ENCODE measurements at places on chromosomes 3 and 15.

DNA sequence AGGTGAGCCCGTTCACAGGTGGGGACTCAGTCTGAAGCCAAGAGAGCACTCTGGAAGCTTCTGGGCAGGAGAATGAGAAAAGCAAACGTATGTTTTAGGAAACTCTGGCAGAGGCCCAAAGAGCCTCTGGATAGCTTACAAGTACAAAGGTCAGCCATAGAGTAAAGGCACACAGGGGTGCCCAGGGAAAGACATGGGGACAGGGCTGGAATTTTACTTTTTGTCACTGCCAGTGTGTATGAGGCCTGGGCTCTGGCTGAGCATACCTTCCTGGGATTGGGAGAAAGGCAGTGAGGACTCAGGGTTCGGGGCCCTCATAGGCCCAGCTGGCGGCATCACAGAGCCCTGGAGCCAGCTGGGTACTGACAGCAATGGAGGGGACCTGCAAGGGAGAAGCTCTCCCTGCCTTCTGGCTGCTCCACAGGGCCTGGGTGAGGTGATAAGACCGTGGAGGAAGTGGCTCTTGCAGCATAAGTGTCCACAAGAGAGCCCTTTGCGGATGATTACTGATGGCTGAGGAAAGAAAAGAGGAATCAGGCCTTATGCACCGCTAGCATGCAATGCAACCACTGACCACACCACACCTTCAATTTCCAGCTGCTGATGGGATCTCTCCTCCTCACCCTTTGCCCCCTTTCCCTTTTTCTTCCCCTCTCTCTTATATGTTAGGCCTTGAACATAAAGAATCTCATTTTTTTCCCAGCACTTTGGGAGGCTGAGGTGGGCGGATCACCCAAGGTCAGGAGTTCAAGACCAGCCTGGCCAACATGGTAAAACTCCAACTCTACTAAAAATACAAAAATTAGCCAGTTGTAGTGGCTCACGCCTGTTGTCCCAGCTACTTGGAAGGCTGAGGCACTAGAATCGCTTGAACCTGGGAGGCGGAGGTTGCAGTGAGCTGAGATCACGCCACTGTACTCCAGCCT is 25.1 kb upstream of the BCL2L10 start:
- no peak for DNase-seq

DNA sequence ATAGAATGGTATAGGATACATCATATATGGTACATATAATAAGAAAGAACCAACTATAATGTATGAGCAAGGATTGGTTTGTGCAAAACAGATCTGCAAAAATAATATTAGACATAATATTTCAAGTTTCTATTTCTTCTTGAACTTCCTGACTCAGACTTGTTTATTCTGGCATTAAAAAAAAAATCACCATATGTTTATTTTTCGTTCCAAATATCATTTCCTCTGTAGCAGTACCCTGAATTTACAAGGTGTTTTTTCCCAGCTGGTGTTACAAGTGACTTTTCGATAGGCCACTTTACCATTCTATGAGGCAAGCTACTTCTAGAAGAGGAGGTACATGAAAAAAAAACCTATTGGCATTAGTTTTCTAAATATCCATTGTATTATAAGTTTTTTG is 785.0 kb downstream of the PDCD6IP start:
- no peak for DNase-seq

DNA sequence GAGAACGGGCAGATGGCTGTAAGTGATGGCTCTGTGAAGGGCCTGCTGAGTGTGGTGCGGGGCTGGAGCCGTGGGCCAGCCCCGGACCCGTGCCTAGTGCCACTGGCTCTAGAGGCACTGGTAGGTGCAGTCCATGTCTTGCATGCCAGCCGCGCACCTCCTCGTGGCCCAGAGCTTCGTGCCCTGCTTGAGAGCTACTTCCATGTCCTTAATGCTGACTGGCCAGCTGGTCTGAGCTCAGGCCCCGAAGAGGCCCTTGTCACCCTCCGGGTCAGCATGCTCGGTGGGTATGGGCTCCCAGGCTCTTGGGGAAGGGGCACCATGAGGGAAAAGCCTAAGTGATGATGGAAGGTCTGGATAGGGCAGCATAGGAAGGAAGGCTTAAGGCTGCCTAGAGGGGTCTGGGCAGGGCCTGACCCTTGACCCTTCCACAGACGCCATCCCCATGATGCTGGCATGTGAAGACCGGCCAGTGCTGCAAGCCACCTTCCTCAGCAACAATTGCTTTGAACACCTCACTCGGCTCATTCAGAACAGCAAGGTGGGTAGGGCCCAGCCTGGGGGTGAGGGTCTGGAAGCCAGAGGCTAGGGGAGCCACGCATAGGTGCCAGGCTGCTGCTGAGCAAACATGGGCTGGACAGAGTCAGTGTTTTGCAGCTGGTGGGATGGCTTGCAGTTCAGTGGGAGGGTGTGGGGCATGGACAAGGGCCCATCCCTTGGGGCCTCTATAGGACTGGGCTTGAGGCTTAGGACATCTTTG is 12.1 kb downstream of the NBEAL2 start:
- DNase-seq = no peak

DNA sequence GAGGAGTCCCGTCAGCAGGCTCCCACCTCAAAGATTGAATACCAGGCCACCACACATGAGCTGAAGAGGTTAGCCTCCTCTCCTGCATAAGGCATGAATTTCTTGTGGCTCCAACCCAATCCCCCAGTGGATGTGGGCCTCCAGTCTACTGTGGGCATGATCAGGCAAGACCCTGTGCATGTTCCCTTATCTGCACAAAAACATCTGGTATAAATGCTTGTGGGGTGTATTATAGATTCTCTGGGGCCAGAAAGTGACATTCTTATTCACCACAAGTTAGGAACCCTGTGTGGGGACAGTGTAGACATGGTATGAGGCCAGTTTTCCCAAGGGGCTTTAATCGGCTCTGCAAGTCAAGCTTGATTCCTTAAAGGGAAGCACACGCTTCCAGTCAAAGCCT is 18.2 kb upstream of the UBP1 start:
- no peak for DNase-seq

DNA sequence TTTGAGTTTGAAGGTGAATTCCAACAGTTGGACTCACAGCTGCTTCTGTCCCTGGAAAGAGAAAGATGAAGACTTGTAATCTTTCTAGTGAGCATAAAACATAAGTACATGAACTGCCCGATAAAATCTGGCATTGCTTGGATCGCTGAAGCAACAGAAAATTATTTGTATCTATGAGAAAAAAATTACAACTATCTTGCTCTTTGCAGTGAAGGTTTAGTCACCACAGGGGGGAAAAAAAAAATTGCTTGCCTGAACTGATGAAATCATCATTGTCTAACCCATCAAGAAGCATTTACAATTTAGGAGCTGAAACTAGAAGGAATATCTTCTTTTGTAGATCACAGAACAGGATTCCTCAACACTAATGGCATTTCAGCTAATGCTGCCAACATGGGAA is 20.0 kb downstream of the TMEM207 start:
- no peak for DNase-seq

DNA sequence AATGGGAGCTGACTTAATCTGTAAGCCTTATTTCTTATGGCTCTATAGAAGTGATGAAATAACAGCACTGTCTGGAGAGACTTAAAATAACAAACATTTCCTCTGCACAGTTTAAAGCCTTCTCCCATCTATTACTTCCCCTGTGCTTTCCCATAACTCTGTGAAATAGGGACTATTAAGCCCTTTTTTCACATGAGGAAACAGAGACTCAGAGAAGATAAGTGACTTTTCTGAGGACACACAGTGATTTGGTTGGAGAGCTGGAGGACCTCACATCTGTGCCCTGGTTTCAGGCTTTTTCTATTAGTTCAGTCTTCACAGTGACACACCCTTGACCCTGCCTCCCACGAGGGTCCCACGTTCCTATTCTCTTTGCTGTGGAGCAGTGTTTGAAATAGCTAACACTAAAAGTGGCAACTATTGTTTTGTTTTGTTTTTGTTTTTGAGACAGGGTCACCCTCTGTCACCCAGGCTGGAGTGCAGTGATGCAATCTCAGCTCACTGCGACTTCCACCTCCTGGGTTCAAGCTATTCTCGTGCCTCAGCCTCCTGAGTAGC is 82.9 kb downstream of the ST6GAL1 start:
- DNase-seq = no peak

DNA sequence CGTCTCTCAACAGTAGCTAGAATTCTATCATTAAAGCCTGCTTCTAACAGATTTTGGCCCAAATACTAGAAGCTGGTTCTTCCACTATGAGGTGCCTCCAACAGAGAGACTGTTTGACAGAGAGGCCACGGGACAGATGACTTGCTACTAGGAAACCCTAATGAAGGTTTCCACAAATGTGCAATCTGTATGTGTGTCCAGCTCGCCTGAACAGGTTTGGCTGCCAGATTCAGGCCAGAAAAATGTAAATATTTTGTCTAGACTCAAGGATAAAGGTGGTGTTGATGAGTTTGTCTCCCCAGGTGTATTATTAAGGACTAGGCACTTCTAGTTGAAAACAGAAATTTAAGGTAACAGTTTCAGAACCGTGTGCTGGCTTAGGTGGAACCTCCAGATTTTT is 91.6 kb upstream of the TRIM42 start:
- DNase-seq = no peak

- DNase-seq = peak; percentile 77
These were observed 24.8 kb downstream of the SHF start for GRCh38 chr15:45162771-45163507.

- no peak for DNase-seq
These were observed 35.3 kb upstream of the PPP2R3A start for GRCh38 chr3:135930255-135930654.

GRCh38 chr3:181896605-181897004 is 184.9 kb downstream of the SOX2 start:
- no peak for DNase-seq

- DNase-seq = no peak
These were observed 11.5 kb downstream of the MYLK start for GRCh38 chr3:123872621-123873020.

GRCh38 chr3:143307613-143308183 is 188.1 kb downstream of the CHST2 start:
- DNase-seq = no peak

DNA sequence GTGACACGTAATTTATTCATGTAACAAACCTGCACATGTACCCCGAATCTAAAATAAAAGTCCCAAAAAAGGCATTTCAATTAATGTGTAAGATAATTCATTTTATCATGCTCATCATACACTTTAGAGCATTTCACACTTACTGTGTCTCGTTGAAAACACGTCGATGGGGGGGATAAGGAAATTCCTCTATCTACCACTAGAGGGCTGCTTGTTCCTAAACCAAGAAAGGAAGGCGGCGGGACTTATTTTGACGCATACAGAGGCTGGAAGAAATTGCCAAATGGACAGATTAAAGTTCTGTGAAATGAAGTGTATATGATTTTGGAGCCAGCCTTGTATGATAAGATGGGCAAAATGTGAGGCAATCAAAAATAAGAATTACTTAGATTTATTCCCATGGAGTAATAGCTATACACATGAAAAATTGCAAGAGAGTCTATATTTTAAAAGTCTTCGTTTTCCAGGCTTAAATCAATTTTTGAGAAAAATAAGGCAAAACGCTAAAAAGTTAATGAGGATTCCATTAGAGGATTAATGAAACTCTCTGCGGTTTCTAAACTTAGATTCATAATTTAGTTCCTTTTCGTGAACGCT is 346.8 kb downstream of the CNTN3 start:
- peak; percentile 8 for DNase-seq

- DNase-seq = no peak
These were observed 69.5 kb upstream of the KCNAB1 start for GRCh38 chr3:156050918-156051317.

GRCh38 chr15:80803580-80804525 is 24.7 kb downstream of the CEMIP start:
- DNase-seq = no peak

DNA sequence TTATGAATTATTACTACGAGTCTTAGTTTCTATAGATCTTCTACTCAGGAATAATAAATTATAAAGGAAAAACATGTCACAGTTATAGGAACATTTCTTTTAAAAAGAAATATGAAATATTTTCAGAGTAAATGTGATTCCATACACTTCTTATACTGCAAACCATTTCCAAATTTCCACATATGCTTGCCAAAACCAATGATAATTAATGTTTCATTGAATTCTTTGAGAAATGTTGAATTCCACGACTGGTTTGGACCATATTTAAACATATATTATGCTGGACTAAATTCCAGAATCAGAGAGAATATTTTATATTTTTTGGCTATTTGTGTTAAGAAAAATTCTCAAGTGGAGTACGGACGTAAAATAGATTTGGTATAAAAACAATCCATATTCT is 144.6 kb downstream of the EPHA3 start:
- DNase-seq = no peak

DNA sequence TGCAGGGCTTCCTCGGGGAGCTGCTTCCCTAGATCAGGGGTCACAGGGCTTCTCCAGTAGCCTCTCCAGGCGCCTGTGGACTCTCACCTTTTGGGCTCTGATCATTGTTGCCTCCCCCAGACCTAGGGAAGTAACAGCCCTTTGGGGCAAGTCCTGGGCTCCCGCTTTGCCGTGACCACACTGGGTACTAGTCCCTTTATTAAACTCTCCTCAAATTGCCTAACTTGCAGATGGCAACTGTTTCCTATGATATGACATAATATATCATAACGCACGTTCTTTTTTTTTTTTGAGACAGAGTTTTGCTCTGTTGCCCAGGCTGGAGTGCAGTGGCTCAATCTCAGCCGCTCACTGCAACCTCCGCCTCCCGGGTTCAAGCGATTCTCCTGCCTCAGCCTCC is 17.9 kb upstream of the NRROS start:
- no peak for DNase-seq

- DNase-seq = no peak
These were observed 159.8 kb downstream of the THSD4 start for GRCh38 chr15:71275098-71275497.

DNA sequence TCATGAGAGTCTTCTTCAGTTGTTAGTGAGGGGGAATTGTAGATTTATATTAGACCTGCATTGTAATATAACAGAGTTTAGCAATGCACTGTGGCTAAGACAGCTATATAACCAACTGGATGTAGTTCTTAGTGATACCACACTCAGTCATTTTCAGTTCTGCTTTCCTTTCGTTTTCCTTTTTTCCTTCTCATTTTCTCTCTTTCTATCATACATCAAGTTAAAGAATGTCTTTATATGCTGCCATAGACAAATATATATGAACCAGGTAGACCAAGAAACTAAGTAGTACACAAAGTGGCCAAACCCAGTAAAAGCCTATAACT is 43.7 kb upstream of the CD47 start:
- no peak for DNase-seq

DNA sequence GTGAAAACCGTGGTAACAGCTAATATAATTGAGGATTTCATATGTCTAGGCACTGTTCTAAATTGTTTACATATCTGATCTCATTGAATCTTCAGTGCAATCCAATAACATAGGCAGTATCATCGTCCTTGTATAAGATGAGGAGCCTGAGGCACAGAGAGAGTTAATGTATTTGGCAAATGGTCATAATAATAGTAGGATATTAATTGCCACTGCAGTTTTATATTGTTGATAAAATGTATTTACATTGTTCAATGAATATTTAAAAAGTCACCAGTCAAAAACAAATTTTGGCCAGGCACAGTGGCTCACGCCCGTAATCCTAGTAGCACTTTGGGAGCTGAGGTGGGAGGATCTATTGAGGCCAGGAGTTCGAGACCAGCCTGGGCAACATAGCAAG is 88.5 kb downstream of the EEFSEC start:
- DNase-seq = no peak

- DNase-seq = no peak
These were observed 120.5 kb downstream of the LRIG1 start for GRCh38 chr3:66380200-66380932.

All from Panc1 (cell line).